ENCODE measurements at places on chromosomes 2 and 18.

DNA sequence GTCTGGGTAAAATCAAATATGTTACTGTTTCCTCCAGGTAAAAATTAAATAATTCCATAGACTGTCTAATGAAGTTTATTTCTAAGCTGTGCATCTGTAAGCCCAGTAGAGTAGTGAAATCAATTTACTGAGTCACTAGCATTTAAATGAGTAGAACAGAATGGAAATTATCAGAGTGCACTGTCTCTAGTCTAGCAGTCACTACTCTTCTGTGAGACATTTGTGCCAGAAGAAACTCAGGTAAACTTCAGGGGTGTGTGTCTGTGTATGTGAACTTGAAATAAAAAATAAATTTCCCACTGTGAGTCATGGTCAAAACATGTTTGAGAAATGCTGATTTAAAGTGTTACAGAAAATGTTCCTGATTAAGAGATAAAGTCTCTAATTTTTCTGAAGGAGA is 146.4 kb downstream of the RIF1 start:
- no peak for DNase-seq

DNA sequence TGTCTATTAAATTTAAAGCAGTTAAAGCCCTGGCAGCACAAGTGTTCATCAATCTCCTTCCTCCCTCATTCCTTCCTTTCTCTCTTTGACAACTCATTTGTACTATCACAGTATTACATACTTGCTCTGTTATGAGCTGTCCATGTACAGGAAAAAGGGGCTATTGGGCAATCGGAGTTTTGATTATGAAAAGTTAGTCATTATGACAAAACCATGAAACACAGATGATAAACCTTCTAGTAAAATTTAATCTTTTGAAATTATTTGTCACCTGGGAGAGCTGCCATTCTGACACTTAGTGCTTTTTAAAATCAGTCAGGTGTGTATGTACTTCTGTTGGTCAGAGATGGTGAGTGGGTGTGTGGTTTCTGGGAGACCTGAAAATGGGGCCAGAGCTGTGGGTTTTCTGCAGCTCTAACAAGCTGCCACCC is 39.4 kb downstream of the MAP4K4 start:
- DNase-seq: no peak

GRCh38 chr2:45700407-45701013 is 49.0 kb downstream of the PRKCE start:
- no peak for DNase-seq

DNA sequence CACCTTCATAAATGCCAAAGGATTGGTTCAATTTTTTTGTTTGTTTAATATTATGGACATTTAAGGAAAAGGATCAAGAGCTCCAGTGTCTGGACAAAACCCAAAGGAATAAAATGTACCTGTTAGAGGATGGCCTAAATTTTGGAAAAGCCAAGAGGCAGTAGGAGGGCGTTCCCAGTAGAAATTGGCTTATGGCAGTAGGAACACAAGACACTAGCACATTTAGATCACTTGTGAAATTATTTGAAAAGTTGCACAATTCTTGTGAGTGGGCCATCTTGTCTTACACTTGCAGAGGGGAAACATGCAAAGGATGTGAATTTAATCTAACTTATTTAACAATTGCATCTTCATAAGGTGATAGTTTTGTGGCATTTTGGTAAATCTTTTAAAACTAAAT is 3.2 kb downstream of the BZW1 start:
- DNase-seq: no peak

GRCh38 chr2:230589497-230590015 is 123.1 kb upstream of the CAB39 start:
- no peak for DNase-seq

- no peak for DNase-seq
Measured at GRCh38 chr2:200578778-200579177, 7.0 kb upstream of the AOX1 start.

DNA sequence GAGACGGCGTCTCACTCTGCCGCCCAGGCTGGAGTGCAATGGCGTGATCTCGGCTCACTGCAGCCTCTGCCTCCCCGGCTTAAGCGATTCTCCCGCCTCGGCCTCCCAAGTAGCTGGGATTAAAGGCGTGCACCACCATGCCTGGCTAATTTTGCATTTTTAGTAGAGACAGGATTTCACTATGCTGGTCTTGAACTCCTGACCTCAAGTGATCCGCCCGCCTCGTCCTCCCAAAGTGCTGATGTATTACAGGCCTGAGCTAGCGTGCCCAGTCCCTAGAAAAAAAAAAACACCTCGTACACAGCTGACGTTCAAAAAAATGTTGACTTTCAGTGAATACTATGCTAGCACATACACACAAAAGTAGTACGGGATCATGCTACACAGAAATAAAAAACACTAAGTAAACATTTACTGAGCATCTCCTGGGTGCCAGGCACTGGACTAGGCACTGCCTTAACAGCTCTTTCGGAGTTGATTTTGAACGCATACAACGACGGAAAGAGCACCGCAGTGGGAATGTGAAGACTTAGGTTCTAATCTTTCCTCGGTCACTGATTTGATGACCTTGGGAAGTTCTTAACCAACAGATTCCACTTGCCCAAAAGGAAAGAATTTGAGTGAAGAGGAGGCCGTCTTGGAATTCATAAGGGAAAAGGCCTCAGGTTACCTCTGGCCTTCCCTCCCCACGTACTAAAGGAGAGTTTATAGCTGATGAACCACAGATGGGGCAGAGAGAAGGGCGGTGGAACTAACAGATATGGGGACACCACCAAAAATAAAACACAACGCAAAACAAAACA is 1.1 kb downstream of the DNAJC27 start:
- DNase-seq: no peak

GRCh38 chr2:203905656-203906055 is 30.9 kb upstream of the ICOS start:
- no peak for DNase-seq

GRCh38 chr2:214201892-214202291 is 209.0 kb upstream of the VWC2L start:
- DNase-seq: no peak

DNA sequence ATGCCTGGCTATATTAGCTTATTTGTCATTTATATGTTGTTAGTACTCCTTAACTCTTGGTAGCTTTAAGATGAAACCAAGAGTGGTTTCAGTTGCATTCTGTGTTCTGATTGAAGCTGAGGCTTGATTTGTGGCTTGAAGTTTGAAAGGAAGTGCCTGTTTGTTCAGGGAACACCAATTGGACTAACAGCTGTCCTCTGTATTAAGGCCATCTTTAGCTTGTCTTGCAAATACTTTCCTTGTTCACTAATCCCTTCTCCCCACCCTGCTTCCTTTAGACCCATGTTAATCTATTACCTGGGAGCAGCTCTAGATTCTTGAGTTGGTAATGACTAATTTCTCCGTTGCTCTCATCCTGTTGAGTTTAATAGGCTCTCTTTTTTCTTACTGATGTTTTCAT is 13.4 kb downstream of the ITGA6 start:
- no peak for DNase-seq

- DNase-seq: no peak
Measured at GRCh38 chr2:190301032-190301431, 18.6 kb downstream of the HIBCH start.

- DNase-seq: no peak
Measured at GRCh38 chr2:102618452-102619413, 620 bp upstream of the SLC9A2 start.

GRCh38 chr18:34729740-34730355 is 19.8 kb downstream of the DTNA start:
- DNase-seq: no peak

DNA sequence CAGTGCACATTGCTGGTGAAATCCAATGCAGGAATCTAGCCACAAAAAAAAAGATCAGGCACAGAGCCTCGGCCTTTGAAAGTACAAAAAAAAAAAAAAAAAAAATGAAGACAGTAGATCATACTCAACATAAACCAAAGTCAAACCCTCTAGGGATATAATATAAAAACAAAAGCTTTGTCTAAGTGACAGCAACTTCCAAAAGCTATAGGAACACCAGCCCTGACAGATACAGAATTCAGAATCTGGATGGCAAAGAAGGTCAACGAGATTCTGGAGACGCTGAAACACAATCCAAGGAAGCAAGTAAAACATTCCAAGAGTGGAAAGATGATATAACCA is 54.0 kb upstream of the SCN1A start:
- DNase-seq: no peak

GRCh38 chr2:109020217-109020637 is 31.2 kb upstream of the EDAR start:
- no peak for DNase-seq

- no peak for DNase-seq
Measured at GRCh38 chr2:3664925-3665324, 6.9 kb downstream of the ALLC start.

GRCh38 chr2:156411835-156412234 is 24.3 kb upstream of the GPD2 start:
- no peak for DNase-seq

DNA sequence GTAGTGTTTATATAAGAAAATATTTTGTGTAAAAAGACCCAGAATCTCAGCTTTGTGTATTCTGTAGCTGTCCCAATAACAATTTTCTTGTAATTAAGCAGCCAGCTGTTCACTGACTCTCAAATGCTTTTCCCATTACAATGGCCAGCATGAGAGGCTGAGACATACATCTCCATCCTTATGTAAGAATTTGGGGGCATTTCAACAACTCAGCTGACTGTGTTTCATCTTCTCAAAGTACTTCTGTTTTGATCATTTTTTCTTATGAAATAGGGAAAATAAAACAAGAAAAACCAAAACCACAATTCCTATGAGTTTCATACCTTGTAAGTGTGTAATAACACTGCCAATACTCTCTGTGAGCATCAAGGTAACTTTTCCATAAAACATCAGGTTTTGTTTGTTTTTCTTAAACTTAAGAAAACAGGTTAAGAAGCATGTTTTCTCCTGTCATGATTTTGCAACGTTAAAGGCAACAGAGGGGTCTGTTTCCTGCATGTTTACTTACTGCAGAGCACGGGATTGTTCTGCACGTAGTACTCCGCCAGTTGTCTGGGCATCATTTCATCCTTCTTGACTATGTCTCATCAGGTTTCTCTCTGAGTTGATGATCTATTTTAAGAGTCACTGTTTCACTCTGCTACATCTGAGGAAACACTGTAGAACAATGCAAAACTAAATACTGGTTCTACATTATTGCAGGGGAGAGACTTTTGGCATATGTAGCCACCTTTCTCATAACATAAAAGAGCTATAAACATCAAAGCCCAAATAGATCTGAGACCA is 62.9 kb upstream of the CYRIA start:
- no peak for DNase-seq

DNA sequence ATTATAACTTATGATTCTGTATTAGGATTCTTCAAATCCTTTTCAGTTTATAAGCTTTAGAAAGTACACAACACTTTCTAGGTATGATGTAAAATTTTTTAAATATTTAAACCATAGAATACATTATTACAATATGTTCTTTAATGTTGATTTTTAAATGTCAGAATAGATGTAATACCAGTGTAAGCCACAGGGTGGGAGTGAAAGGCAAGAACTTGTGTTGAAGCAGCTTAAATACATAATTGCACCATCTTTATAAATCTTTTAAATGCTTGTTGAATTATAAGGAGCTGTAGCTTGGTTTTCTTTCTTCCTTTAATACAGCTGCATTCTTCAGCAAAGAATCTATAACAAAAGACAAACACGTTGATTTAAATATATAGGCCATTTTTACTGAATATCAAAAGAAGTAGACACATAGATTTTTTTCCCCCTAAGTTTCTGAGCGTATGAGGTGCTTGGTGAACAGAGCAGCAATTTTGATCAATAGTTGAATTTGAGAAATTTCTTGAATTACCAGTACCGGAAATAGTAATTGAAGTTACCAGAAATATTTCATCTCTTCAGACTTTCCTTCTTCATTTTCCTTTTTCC is 63.0 kb downstream of the TANK start:
- DNase-seq: peak; percentile 39

GRCh38 chr2:36337354-36337753 is 18.2 kb upstream of the CRIM1 start:
- no peak for DNase-seq

DNA sequence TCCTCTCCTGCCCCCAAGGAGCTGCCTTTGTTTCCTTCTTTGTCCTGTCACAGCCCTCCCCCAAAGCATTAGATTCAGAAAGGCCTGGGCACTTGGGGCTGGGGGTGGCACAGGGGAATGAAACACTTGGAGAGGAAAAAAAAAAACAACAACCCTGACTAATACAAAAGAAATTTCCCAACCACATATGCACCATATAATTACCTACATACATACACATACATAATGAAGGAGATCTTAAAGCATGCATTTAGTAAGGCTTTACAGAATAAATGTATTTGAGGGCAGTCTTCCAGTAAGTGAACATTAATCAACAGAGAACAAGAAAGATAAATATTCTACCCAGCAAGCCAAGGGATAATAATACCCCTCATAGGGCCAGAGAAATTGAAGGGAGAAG is 70.0 kb upstream of the PPP1CB start:
- DNase-seq: no peak

- DNase-seq: no peak
Measured at GRCh38 chr2:138564586-138565229, 63.1 kb downstream of the SPOPL start.

DNA sequence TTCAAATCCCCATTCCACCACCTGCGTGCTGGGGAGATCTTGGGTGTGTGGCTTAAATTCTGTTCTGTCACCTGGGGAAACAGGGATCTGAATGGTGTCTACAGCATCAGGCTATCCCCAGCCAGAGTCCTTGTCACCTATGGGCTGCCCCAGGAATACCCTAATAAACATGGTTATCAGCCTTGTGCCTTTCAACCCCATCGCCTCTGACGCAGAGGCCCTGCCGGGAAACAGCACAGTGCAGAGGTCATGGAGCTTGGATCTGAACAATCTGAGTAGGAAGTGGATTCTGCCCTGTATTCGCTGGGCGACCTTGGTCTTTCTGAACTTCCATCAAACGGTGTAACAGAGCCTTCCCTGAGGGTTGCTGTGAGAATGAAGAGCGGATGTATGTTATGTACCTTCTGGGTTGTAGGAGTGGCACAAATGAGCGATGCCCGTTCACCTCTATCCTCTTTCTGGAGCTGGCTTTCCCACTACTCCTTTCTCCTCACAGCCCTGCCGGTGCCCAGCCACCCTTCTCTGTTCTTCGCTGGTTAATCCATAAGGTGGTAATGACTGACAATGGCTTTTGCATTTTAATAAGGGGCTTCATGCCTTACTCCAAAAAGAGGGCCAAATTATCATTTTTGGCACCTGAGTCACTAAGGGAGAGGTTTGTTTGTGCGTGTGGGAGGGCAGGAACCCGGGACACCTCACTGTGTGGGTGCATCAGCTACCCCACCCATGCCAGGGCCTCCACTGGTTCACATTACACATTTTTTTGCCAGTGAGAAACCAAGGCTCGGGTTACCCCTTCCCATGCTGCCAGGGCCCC is 256.5 kb downstream of the MYCN start:
- DNase-seq: no peak

All from muscle of arm (tissue), 14 donors.